ENCODE measurements at places on chromosomes 13 and 19.

- DNase-seq = no peak
Observed at GRCh38 chr19:7152568-7152967, 83.1 kb downstream of the ZNF557 start.

DNA sequence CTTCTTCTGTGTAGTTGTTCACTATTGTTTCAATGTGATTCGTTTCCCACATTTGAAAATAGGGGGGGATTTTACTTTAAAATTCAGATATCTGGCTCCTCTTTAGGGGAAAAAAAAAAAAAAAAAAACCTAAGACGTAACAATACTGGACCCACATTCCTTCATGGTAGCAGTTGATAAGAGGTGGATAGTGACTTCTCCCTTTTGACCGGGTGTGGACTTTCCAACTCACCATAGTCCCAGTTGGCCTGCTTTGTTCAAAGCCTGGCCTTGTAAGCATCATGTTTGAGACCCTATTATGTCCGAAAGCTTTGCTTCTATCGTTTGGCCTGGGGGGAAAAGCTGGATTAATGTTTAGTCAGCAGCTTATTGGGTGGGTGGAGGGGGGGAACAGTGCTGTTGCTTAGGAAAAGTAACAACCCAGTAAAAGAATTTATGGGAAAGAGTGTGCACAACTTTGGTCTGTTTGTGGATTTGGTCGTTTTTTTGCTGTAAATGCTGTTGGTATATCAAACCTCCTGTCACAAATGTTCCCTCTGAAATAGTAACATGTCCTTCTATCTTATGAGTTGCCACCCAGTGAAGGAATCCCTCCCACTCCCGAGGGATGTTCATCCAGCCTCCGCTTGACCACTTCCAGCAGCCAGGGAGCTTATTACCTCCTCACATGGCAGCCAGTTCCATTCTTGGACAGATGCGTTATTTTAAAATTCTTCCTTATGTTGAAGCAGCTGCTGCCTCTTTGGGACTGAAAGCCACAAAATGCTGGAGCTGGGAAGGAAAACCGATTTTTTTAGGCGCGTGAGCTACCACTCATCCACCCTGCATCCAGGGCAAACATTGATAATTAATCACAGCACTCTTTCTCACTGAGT, 10.4 kb downstream of the SAMD4B start:
- DNase-seq = no peak

- DNase-seq = no peak
Observed at GRCh38 chr19:45820413-45821102, 5.5 kb upstream of the RSPH6A start.

DNA sequence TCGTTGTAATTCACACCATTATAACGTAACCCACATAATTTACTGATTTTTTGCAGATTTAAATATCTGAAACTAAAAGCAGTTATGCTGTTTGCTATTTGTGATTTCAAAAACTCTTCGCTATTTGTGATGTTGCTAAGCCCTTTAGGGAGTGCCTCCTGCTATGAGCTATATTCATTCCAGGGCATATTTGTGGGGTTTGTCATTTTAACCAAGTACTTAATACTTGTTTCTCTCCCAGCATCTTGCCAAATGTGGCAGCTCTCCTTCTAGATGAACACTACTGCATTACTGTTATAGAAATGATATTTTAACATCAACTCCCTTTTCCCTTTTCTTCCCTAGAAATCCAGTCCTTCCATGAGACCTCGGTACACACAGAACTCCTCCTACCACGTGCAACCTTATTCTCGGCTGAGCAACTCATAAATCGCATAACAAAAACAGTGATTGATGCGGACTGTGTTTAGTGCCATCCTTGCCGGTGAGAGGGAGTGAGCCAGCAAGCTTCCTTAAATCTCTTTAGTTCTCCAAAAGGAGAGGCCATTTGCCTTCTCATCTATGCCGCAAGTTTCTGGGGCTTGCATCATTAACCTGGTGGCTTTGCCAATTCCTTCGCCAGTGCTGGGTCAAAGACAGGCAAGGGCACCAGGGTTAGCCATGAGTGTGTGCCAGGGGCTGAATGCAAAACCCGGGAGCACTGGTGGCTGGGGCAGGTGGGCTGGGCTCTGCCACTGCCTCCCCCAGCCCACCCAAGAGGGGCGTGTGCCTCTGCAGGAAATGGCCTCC, 33.4 kb downstream of the RFX2 start:
- no peak for DNase-seq

DNA sequence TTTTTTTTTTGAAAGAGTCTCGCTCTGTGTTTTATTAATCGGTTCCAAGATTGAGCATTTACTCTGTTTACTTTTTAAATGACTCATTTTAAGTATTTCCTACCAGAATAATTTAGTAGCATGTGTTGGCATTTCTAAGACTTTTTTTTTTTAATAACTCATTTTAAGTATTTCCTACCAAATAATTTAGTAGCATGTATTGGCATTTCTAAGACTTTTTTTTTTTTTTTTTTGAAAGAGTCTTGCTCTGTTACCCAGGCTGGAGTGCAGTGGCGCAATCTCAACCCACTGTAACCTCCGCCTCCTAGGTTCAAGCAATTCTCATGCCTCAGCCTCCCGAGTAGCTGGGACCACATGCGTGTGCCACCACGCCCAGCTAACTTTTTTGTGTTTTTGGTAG, 13.1 kb downstream of the SETDB2 start:
- DNase-seq = no peak

Measured in stimulated activated CD4-positive, alpha-beta T cell treated with anti-CD3 and anti-CD28 coated beads, TNF-alpha, amount 100 ng/mL, for 24 hours (primary cell).